ENCODE measurements at places on chromosomes 7 and 10.
A peak's percentile ranks its signal among the peaks of the same experiment; 100 is the strongest.

GRCh38 chr10:132845780-132846595 lies 60.0 kb upstream of the NKX6-2 start:
- DNase-seq, result no peak

- no peak for DNase-seq
These were observed 49.5 kb upstream of the ZNF32 start for GRCh38 chr10:43698156-43698555.

GRCh38 chr7:87128861-87129267 lies 23.4 kb upstream of the DMTF1 start:
- DNase-seq, result peak; percentile 1

- DNase-seq, result no peak
These were observed 36.7 kb upstream of the BTBD16 start for GRCh38 chr10:122234416-122234815.

- peak; percentile 88 for DNase-seq
These were observed 108.7 kb downstream of the ETV1 start for GRCh38 chr7:13880789-13881188.

GRCh38 chr7:101156866-101157589 lies 2.8 kb downstream of the AP1S1 start:
- DNase-seq, result no peak

DNA sequence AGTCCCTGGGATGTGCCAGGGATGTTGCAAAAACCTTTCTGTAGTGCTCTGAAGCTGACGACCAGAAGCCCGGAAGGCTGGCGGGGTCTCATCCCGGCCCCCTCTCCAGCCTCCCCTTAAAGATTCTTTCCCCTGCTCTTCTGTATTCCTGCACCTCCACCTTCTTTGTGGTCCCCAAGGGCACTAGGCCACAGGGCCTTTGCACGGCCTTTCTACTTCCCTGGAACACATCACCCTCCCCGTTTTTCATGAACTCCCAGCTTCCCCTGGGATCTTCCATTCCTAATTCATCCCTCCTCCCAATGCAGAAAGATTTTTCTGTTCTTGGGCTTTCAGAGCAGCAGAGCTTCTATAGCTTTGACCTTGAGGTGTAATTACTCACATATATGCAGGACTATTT lies 127.0 kb downstream of the CDH23 start:
- no peak for DNase-seq

DNA sequence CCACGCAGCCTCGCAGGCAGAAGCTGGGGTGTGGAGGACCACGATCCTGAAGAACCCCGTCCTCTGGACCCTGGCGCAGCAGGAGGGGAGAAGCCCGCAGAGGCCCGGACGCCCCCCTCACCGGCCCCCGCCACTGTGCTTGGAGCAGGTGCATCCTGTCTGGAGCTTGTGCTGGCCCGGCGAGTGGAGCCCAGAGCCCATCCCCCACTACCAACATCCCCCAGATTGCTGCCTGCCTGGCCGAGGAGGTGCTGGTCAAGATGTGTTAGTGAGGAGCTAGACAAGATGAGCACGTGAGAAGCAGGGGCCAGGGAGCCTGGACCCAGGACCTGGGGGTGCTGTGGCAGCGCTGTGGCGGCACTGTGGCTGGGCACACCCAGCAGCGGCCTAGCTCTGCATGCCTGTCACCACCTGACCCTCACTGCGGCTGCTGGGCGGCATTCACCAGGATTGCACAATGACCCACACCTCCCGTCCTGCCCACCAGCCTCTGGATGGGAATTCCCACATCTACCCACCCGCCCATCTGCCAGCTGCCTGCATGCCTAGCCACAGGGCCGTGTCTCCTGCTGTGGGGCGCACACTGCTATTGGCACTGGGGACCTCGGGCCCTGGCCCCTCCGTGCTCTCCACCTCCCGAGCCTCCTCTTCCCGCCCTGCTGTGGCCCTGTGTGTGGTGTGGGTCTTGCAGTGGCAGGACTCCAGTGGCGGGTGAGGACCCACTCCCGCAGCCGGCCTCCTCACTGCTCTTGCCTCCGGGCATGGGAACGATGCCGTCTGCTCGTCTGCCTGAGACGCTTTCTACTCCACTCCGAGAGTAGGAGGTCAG lies 11.8 kb downstream of the GPR146 start:
- no peak for DNase-seq

- DNase-seq, result no peak
These were observed 47.7 kb downstream of the LRRN3 start for GRCh38 chr7:111138586-111138985.

GRCh38 chr7:36088553-36088952 lies 64.5 kb upstream of the EEPD1 start:
- no peak for DNase-seq

DNA sequence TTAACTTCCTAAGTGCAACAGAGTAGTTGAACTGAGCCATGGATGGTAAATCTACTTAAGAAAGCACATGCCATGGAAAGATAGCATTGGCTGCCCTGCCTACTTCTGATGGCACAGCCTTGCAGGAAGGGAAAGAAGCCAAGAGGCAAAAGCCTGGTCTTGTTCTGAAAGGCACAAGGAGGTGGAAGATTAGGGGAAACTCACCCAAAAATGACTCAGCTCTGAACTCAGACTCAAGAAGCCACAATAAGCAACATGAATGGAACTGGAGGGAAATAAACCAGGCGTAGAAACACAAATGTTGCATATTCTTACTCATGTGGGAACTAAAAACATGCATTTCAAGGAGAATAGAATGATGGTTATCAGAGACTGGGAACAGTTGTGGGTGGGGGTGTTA lies 20.8 kb upstream of the ALOX5 start:
- DNase-seq, result no peak

GRCh38 chr10:43683451-43684291 lies 35.0 kb upstream of the ZNF32 start:
- DNase-seq, result peak; percentile 36

DNA sequence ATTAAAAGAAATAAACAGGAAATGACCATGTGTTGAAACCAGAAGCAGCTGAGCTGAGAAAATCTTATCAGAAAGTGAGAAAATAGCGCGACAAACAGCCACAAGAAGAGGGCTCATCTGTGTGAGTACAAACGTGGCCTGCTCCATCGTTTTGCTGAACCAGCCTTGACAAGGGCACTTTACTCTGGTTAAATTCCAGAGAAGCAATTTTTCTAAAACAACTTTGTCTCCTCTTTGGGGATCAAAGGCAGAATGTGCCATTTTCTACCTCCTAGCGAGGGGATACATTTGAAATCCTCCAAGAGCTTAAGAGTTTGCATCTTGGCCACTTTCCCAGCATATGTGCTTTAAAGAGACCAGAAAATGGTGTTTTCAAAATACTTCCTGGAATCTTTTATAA lies 51.3 kb upstream of the VIPR2 start:
- no peak for DNase-seq

GRCh38 chr10:126373147-126373546 lies 15.1 kb downstream of the ADAM12 start:
- DNase-seq, result peak; percentile 52

GRCh38 chr10:5041471-5042023 lies 37.9 kb upstream of the AKR1C2 start:
- DNase-seq, result no peak

DNA sequence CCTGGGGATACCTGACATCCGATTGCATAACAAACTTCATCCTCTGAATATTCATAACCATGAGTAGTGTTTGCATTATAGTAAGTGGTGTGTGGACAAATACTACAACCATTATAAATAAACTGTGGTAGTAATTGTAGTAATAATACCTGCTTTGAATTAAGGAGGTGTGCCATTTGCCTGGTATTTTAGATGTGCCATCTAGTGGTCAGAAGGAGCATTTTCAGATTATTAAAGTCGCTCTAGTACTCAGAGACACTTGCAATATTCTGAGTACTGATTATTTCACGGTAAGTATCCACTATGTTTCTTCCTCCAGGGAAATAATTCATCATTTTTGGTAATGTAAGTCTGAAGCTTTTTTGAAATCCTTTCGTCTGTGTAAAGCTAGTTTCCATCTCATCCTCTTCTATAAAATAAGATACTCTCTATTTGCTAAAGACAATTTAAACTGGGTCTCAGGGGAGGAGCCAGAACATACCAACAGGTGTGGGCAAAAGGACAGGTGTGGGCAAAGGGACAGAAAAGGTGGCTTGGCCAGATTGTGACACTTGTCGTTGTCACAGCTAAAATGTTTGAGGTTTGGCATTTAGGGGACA lies 115.3 kb upstream of the WDR11 start:
- DNase-seq, result peak; percentile 8

GRCh38 chr7:130242198-130243014 lies 24.3 kb upstream of the CPA2 start:
- peak; percentile 75 for DNase-seq

DNA sequence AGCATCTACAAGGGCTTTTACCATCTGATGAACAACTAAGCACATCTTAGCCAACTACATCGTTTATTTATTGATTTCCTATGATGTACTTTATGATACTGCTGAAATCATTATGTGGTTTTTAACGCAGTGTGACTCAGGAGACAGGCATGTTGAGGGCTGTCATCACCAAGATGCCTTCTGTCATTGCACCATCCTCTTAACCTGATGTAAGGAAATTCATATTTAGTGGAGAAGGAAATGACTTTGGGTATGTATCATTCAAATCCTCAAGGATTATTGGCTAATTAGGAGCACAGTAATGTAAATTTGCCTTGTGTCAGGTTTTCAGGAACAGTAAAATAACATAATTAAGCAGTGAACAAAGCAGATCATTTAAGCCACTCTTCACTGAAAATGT lies 138.5 kb upstream of the MGMT start:
- peak; percentile 34 for DNase-seq

DNA sequence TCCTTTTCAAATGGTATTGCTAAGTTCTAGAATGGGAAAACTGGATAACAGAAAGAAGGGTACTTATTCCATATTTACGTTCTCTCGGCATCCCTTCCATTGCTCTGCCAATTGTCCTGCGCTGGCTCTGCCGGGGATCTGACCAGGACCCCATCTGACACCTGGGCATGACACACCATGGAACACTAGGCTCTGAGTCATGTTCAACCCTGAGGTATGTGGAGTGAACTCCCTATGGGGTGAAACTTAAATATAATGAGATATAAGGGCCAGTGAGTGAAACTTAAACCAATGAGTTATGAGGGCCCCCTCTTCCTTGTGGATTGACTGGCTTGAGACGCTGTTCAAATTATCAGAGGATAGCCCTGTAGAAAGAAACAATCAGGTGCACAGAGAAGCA lies 55.1 kb upstream of the ZEB1 start:
- peak; percentile 23 for DNase-seq

DNA sequence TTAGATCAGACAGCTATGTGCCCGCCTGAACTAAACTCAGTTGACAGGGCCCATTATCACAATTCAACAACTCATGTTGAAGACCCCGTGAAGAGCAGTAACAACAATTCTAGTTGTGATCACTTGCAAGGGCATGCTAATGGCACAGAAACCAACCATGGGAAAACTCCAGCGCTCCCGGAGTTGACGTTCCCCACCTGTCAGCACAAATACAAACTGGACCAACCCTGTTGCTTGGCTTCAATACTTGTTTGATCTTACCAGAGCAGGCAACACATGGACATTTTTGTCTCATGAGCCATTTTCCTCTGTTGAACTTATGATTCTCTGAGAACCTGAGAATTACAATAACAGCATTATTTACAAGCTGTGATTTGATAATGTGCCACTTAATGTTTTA lies 119.0 kb upstream of the LANCL2 start:
- DNase-seq, result no peak

DNA sequence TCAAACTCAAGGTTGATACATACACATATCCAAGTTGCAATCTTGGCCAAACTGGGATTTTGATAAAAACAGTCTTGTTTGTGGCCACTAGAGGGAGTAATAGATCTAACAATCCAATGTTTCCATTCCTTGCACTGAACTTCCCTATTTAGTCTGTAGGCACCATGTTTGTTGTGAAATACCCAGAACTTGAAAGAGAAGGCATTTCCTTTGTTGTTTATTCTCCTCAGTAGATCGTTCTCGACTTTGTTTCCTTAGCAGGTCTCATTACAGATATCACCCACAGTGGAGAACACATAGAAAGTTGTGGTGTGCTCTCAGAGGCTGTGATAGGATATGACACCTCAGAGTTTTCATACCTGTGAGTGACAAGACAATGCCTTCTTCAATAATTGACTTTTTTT lies 70.3 kb upstream of the MXI1 start:
- DNase-seq, result peak; percentile 64

DNA sequence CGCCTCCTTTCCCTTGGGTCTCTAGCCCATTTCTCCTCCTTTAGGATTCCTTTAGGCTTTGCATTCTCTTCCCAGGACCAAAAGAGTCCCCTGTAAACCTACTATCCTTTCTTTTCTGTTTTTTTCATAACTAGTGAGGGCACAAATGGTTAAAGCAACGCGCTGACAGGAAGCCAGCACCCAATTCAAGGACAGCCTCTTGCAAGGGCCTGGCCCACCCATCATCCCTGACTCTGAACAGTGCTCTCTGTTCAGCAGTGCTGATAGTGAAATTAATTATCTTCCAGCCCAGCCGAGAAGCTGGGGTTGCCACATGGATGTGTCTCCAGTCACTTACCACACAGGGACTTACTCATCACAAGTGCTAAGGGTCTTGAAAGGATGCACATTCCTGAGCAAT lies 38.3 kb upstream of the RNF32 start:
- DNase-seq, result no peak

DNA sequence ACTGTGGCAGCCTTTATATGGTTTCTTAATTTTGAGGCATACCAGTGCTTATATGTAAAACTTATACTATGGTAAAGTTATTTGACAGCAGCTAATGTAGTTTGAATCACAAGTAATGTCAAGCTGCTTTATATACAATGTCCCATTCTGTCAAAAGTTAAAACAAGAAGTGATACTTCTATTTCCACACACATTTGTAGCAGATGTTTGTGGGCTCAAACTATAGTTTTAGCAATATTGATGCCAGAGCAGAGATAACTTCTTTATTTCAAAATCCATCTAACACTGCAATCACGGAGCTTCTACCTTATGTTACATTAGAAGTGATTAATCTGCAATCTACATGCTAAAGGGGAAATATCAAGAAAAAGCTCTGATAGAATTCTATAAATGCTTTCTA lies 149.6 kb downstream of the ADK start:
- DNase-seq, result no peak

DNA sequence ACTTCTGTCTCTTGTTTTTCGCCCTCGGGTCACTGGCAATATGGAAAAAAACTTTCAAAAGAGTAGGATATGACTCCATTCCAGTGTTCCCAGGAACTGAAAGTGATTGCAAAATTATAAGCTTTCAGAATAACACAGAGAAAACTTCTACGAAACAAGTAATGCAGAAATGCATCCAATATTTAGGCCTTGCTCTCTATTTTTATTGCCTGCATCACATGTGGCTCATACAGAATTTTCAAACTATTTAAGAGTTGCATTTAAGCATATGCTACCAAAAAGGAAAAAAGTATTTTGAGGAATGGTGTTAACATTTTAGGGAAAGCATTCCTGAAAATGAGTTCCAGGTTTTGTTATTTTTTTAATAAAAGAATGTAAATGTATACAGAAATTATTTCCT lies 228.0 kb downstream of the CACNB2 start:
- peak; percentile 8 for DNase-seq

GRCh38 chr10:44015702-44016500 lies 367.2 kb upstream of the ZNF32 start:
- no peak for DNase-seq

- no peak for DNase-seq
These were observed 746.2 kb upstream of the POM121L12 start for GRCh38 chr7:52289247-52289646.

- peak; percentile 39 for DNase-seq
These were observed 34.7 kb downstream of the A1CF start for GRCh38 chr10:50850578-50851230.

Data from fibroblast of skin of abdomen (primary cell).